ENCODE measurements at places on chromosomes 13 and 19.
A peak's percentile ranks its signal among the peaks of the same experiment; 100 is the strongest.

DNA sequence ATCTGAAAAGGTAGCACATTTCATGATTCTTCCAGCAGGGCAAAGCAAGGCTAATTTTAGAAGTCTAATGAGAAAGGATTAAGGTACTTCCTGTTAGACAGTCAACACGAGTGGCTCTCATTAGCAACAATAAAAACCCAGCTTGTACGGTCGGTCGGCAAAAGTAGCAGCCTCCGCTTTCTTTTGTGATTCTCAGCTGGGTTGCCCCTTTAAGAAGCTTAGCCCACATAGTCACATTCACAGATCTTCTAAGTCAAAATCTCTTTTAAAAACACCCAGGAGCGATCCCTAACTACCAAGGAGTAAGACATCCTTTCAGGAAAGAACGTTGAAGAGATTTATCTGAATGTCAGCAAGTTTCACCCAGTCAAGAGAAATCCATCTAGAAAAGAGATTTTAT is 684.8 kb downstream of the DIAPH3 start:
- DNase-seq = peak; percentile 39

DNA sequence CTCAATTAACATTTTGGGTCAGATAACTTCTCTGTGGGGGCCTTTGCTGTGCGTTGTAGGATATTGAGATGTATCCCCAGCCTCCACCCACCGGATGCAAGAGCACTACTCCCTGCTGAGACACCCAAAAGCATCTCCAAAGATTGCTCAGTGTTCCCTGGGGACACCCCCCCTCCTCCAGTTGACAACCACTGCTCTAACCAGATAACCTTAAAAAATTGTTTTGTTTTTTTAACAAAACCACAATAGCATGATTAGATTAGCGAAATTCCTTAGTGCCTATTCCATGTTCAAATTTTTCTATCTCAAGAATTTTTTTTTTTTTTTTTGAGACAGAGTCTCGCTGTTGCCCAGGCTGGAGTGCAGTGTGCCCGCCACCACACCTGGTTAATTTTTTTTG is 2.6 kb upstream of the EPN1 start:
- DNase-seq = no peak

DNA sequence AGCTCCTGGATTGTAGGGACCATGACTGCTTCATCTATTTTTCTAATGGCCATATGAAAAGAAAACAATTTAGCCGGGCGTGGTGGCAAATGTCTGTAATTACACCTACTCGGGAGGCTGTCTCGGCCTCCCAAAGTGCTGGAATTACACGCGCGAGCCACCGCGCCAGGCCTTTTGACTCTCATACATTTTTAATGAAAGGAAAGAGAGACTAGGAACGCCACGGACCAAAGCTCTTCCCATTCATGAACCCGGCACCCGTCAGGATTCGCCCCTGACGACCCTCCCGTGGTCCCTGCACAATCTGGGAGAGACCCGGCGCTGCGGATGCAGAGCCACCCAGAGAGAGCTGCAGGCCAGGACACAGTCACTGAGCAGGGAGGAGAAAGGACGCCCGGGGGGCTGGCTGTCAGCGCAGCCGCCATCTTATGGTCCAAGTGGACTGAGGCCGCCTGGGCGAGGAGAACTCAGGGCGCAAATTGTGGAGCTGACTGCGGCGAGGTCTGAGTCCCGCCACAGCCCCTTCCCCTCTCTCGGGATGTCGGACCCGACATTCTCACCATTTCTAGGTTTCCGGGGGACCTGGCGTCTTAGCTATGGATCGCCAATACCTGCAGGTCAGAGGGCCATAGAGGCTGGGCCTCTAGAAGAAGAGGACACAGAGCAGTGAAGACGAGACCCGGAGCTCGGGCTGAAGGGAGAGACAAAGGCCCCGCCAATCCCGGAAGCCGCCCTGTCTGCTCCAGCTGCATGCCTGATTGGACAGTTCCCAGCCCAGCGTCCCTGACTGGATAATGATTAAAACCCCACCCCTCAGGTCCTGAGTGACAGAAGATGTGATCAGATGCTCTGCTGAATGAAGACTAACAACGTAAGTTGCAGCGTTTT is at the start of gene ZNF681:
Gene ZNF681 (minus strand): TSS at position 705 of the 888 bp plus-strand sequence. CDS start 142 bp downstream, at position 563.
- peak; percentile 86 for DNase-seq

DNA sequence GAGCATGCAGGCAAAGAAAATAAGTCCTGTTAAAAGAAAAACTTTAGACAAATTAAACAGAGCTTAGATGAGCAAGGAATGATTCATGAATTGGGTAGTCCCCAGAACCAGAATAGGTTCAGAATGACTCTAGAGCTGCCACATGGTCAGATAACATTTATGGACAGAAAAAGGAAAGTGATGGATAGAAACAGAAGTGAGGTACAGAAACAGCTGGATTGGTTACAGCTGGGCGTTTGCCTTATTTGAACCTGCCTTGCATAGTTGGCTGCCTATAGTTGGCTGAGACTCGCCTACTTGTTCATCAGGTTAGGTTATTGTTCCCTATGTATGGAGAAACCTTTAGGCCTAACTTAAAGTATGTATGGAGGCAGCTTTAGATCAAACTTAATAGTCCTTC is 35.4 kb downstream of the WDFY2 start:
- no peak for DNase-seq

DNA sequence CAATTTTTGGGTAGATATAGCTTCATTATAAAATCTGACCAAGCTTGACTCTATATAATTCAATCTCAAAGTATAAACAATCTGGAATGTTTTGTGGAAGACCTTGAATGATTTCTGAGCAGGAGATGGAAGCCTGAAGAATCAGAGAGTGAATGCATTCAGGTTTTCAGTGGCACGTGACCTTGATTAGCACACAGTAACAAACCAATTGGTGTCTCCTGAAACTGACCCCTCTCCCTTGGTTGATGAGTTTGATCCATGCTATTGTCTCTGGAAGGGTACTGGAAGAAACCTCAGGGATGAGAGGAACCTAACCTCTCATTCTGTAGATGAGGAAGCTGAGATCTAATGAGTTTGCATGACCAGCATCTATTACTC is 39.6 kb downstream of the PCDH8 start:
- no peak for DNase-seq

DNA sequence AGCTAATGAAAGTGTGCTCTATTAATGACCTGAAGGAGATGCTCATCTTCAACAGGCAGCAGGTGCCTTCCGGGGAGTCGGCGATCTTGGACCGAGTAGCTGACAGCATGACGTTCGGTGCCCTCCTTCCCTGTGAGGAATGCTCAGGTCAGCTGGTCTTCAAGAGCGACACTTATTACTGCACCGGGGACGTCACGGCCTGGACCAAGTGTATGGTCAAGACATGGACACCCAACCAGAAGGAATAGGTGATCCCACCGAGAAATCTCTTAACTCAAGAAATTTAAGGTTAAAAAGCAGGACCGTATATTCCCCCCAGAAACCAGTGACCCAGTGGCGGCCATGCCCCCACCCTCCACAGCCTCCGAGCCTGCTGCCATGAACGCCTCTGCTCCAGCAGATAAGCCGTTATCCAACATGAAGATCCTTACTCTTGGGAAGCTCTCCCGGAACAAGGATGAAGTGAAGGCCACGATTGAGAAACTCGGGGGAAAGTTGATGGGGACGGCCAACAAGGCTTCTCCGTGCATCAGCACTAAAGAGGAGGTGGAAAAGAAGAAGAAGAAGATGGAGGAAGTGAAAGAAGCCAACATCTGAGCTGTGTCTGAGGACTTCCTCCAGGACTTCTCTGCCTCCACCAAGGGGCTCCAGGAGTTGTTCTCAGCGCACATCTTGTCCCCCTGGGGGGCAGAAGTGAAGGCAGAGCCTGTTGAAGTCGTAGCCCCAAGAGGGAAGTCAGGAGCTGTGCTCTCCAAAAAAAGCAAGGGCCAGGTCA is 22.8 kb upstream of the ANKRD10 start:
- no peak for DNase-seq

DNA sequence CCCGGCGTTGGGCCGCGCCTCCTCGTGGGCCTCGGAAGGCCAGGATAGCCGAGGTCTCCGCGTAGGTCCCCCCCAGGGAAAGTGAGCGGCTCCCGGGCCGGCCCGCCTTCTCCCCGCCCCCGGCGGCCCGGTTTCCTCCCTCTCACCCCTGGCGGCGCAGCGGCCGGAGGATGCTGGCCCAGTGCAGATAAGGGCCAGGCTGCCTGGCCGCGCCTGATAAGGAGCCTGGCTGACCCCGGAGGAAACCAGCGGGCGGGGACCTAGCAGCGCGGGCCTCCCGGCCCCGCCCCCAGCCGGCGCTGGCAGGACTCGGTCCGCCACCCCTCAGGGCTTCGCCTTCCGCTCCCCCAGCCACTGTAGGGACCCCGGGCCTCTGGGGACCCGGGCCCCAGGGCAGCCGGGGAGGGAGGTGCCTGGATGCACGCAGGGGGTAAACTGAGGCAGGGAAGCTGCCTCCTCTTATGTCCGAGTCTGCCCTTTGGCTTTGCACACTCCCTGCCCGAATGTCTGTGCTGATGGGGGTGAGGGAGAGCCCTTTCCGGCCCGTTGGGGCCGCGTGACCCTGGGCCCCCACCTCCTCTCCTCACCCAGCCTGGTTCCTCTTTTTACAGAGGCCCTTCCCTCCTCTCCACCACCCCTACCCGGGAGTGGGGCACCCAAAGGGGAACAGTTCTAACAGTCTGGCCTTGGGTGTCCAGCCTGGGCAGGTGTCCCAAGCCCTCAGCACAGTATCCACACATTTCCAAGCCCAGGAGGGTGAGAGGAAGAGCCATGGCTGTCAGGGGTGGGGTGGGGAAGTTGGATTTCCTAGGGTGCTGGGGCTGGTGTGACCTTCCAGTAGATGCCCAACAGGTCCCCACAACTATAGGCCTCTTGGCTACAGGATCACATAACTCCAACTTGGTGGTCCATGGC is at the start of gene LYL1:
Gene LYL1 (minus strand): TSS at position 193 of the 915 bp plus-strand sequence. CDS start 1,687 bp downstream, outside the sequence.
- peak; percentile 77 for DNase-seq

GRCh38 chr13:37656247-37656940 is 57.8 kb upstream of the POSTN start:
- DNase-seq = no peak

GRCh38 chr19:33797802-33798671 is 1.4 kb downstream of the KCTD15 start:
- peak; percentile 83 for DNase-seq

DNA sequence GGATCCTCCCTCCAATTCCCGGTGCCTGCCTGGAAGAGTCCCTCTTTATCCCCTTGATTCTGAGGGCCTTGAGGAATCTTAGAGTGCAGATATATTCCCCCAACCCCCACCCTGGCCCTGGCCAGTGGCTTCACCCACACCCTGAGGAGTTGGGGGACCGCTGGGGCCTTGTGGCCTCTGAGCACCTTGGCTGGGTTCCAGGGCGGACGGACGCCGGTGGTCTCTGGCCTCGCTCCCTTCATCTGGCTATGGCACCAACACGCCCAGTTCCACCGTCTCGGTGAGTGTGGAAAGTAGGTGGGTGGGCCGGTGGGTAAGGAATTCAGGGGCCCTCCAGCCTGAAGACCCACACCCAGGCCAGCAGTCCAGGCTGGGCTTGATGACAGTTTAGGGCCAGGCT is 5.0 kb downstream of the MAST1 start:
- no peak for DNase-seq

DNA sequence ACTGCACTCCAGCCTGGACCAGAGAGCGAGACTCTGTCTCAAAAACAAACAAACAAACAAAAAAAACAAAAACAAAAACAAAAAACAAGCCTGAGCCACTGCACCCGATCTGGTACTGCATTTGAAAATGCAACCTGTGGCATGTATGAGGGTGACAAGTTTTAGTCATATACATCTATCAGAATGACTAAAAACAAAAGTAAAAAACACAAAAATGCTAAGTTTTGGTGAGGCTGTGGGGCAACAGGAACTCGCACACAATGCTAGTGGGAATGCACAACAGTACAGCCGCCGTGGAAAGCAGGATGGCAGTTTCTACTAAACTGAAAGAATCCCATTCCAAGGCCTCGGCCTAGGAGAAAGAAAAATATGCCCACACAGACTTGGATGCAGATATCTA is 7.8 kb downstream of the EBPL start:
- no peak for DNase-seq

- DNase-seq = no peak
Measured at GRCh38 chr13:95509521-95510310, 42.8 kb upstream of the CLDN10 start.

- no peak for DNase-seq
Measured at GRCh38 chr19:8584965-8585893, 8.0 kb upstream of the MYO1F start.

- no peak for DNase-seq
Measured at GRCh38 chr19:21789466-21790085, 22.2 kb upstream of the ZNF100 start.

- no peak for DNase-seq
Measured at GRCh38 chr13:97284558-97284957, 62.4 kb downstream of the MBNL2 start.

GRCh38 chr19:34141025-34141424 is 31.3 kb upstream of the LSM14A start:
- DNase-seq = no peak
